ENCODE measurements at places on chromosomes 12 and 14.

- no peak for DNase-seq
Measured at GRCh38 chr14:71022012-71022869, 115.0 kb downstream of the PCNX1 start.

DNA sequence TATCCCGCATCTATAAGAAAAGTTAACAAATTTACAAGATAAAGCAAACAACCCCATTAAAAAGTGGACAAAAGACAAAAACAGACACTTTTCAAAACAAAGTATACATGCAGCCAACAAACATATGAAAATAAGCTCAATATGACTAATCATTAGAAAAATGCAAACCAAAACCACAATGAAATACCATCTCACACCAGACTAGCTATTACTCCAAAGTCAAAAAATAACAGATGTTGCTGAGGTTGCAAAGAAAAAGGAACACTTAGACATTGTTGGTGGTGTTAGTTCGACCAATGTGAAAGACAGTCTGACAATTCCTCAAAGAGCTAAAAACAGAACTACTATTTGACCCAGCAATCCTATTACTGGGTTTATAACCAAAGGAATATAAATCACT is 968.6 kb upstream of the USP15 start:
- no peak for DNase-seq

GRCh38 chr12:64072916-64073575 is 149.1 kb downstream of the KICS2 start:
- DNase-seq, result no peak

DNA sequence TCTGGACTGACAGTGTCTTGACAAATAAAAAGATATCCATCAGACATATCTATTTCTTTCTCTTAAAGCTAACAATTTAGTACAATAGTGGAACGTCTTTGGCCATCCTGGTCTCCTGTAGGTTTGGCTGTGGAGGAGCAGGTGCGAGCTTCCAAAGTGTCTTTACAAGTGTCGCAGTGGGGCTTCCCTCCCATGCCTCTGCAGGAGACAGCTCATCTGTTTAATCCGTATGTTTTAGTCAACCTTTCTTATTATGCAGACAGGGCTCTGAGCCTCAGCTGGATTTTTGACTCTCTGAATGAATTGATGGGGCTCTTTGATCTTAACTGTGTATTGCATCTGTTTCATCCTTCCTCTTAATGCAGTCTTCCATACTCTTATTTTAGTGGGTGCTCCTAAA is 57.5 kb downstream of the RMST start:
- DNase-seq, result no peak

DNA sequence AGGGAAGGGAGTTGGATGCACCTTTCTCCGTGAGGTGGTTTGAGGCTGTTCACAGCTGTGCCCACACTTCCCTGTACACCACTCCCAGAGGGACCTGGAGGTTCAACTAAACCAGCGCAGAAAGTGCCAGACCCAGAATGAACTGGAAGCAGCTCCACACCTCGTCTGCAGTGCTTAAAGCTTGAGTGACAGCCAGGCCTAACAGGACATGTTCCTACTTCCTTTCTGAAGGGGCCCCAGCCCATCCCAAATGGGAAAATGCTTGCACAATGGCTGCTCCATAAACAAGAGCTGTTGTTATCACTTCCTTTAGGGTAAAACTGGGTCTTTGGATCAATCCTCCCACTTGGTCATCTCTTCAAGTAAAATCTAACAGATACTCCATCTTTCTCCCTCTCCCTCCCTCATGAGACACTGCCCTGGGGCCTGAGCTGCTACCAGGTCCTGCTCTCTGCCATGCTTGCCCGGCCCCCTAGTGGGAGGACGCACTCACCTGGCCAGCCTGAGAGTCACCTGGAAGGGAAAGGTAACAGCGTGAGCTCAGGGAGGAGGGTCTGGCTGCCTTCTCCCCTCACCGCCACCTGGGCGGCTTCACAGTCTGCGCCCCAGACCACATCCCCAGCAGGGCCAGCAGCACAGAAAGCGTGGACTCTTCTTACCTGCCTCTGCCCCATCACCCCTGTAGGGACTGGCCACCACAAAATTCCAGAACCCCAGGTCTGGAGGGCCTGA is 33.5 kb downstream of the ISCA2 start:
- no peak for DNase-seq

DNA sequence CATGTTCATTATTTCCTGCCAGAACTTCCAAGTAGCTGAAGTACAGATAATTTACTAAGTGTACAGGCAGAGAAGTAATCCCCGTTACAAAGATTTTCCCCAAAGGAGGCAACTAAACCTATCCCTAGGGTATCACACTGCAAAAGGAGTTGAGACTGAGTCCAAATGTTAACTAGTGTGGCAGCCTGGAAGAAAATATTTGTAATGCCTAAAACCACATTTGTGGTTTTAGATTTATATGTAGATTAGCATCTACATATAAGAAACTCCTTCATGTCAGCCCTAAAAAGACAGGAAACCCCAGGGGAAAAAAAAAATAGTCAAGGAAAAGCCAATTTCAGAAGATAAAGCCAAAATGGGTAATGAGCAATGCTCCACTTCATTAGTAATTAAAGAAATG is 1.4 kb upstream of the RNASE12 start:
- no peak for DNase-seq

- no peak for DNase-seq
Measured at GRCh38 chr12:52763991-52764390, 13.2 kb downstream of the KRT76 start.

DNA sequence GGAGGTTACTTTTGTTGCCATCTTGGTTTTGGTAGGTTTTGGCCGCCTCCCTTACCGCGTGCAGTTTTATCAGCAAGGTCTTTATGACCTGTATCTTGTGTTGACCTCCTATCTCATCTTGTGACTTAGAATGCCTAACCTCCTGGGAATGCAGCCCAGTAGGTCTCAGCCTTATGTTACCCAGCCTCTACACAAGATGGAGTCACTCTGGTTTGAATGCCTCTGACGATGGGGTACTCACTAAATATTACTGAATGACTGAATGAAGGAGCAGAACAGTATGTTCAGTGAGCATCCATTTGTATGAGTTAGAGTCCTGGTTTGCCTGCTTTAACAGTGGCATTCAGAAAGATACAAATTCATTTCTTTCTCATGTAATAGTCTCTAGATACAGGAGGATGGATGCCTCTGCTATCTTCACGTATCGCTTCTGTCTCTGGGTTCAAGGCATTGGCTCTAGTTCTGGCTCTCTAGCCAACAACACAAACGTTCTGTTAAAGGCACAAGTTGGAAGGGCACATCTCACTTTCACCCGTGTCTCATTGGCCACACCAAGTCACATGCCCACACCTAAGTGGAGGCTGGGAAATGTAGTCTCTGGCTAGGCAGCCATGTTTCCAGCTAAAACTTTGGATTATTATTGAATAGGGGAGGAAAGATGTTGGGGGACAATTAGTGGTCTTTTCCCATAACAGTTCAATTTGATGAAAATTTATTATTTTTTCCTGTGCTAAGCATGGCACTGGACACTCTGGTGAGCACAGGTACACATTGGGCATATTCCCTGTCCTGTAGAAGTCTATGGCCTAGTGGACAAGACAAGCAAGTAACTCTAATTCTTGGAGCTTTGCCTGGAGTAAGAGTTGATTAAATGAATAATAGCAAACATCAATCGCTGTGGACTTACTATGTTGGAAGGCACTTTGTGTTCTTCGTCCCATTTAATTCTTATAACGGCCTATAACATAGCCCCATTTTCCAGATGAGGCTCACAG is 75.2 kb upstream of the RPH3A start:
- no peak for DNase-seq

DNA sequence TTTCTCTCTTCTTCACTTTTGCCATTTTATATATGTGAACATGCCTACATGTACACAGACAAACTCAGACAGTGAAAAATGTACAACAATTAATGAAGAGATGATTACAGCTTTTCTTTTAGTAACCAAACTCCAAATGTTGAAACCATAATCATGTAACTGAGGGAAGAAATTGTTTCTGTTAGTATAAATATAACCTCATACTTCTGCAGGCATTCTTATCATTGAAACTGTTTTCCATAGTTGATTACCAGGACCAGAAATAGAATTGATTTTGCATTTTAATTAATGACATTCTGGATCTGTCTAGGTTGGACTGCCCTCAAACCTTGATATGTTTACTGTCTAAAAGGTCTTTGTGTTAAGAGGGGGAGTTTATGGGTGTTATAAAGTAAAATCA is 3.2 kb downstream of the ANO4 start:
- DNase-seq, result no peak

- no peak for DNase-seq
Measured at GRCh38 chr12:129193263-129193871, 340.1 kb downstream of the GLT1D1 start.

DNA sequence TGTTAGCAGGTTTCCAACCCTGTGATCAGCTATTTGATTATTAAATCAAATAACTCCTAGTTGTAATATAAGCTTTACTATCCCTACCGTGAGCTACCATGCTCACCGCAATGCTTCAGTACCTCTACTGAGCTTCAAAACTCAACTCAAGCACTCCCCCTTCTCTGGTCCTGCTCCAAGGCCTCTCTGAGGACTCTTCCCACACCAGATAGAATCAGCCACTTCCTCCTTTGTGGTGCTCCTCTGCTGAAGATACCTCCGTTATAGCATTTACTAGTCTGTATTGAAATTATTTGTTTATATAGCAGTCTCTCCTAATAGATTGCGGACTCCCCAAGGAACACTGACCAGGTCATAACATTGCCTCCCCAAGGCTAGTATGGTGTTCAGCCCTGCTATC is 17.5 kb downstream of the AREL1 start:
- no peak for DNase-seq

DNA sequence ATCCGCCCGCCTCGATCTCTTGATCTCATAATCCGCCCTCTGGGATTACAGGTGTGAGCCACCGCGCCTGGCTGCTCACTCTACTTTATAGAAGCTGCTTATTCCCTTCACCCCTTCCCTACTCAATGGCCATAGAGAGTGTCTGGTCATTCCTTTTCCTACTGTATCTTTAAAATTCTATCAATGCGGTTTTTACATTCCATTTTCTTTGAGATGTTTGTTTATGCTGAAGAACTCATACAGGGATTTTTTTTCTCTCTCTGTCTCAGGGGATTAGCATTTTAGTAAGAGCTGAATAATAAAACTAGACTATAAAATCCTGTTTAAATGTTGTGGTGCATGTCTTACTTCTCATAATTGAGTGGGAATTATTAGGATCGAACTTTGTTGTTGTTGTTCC is 218.6 kb upstream of the FOXN3 start:
- DNase-seq, result no peak

- no peak for DNase-seq
Measured at GRCh38 chr12:121279071-121279375, 17.5 kb downstream of the CAMKK2 start.

DNA sequence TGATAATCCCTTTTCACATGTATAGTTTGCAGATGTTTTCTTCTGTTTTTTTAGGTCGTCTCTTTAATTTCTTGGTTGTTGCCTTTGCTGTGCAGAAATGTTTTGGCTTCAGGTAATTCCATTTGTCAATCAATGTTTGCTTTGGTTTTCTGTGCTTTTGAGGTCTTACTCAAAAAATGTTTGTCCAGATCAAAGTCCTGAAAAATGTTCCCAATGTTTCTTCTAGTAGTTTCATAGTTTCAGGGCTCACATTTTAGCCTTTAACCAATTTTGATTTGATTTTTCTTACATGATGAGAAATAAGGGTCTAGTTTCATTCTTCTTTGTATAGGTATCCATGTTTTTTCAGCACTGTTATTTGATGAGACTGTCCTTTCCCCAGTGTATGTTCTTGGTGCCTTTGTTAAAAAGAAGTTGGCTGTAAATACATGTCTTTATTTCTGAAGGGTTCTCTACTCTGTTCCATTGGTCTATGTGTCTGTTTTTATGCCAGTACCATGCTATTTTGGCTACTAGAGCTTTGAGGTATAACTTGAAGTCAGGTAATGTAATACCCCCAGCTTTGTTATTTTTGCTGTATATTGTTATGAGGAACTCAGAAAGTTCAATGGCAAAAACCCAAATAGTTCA is 578.7 kb upstream of the SEL1L start:
- no peak for DNase-seq

GRCh38 chr12:46794593-46795190 is 31.1 kb downstream of the SLC38A4 start:
- no peak for DNase-seq

GRCh38 chr14:21202463-21203358 is 46.8 kb upstream of the OR5AU1 start:
- DNase-seq, result no peak

- DNase-seq, result no peak
Measured at GRCh38 chr12:131218923-131219669, 265.4 kb downstream of the ADGRD1 start.

- no peak for DNase-seq
Measured at GRCh38 chr12:112950701-112951100, 12.4 kb downstream of the OAS3 start.

- DNase-seq, result no peak
Measured at GRCh38 chr14:33430414-33431035, 491.8 kb downstream of the NPAS3 start.

DNA sequence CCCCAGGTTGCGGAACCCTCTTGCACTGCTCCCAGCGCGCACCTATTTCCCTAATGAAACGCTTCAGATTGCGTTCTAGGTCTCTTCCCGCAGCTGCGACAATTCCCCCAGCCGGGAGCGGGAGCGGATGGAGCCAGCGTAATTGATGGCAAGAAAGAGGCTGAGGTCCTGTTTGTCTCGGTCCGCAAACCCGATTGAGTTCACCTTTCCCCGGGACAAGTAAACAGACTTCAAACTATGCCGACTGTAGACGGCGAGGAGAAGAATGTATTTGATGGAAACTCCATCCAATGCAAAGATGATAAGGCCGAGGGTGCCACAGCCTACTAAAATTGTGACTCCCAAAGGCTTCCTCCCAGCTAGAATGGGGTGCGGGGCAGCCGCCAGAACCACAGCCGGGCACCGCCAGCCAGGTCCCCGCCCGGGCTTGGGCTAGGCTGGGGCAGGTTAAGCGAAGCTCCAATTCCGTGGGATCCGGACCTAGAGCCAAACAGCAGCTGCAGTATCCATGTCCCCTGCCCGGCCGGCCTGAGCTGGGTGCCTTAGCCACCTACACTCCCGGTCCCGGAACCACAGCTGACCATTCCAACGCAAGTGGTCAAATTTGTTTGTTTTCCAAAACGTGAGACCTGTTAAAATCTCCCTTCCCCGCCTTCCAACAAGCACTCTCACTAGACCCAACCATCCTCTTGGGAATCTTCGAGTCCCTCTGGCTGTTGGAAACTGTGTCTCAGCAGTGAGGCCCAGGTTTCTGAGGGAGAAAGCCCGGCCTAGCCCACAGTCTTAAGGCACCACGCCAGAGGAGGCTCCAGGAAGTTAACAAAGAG is 5.5 kb downstream of the NKX2-1 start:
- DNase-seq, result no peak

- no peak for DNase-seq
Measured at GRCh38 chr14:76695263-76695920, 65.9 kb upstream of the VASH1 start.

All from gastrocnemius medialis (tissue), 4 donors.